ENCODE measurements at places on chromosomes 6 and 20.

- H3K27ac ChIP-seq, result no peak overlapping the region
- no peak overlapping the region for H3K4me3 ChIP-seq
- peaks cover 2% of the 10 kb centered on the region for H3K27me3 ChIP-seq
- H3K4me1 ChIP-seq, result no peaks in the 10 kb centered on the region
- no peaks in the 10 kb centered on the region for H3K36me3 ChIP-seq
- DNase-seq, result no peak
Observed at GRCh38 chr20:32040142-32040953, 11.7 kb upstream of the HCK start.

- no peaks in the 10 kb centered on the region for H3K4me1 ChIP-seq
- H3K4me3 ChIP-seq, result no peak overlapping the region
- no peak overlapping the region for H3K27ac ChIP-seq
- no peak for DNase-seq
- H3K36me3 ChIP-seq, result no peaks in the 10 kb centered on the region
Observed at GRCh38 chr20:48610996-48611395, 216.8 kb downstream of the PREX1 start.

DNA sequence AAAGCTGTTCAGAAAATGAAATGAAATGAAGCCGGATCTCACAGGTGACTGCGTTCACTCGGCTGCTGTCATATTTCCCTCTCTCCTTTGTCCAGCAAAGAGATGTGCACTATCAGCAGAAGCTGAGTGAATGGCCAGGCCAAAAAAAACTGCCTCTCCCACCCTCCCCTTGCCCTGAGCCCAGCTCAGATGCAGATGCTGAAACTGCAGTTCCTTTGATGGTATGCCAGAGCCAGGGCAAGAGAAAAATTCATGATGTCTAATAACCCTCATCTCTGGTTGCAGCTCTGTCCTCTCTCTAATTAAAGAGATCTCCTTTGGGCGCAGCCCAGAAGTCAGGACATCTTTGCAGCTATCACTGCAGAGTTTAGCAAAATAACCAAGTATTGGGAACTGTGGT lies 210.5 kb upstream of the RIN2 start:
- no peak overlapping the region for H3K4me3 ChIP-seq
- H3K27me3 ChIP-seq, result peaks cover 3% of the 10 kb centered on the region
- no peaks in the 10 kb centered on the region for H3K4me1 ChIP-seq
- no peak overlapping the region for H3K27ac ChIP-seq

GRCh38 chr6:168355716-168356522 lies 36.3 kb upstream of the DACT2 start:
- H3K27me3 ChIP-seq, result no peaks in the 10 kb centered on the region
- no peaks in the 10 kb centered on the region for H3K36me3 ChIP-seq
- DNase-seq, result no peak
- no peak overlapping the region for H3K4me3 ChIP-seq
- no peak overlapping the region for H3K27ac ChIP-seq
- H3K4me1 ChIP-seq, result no peaks in the 10 kb centered on the region

DNA sequence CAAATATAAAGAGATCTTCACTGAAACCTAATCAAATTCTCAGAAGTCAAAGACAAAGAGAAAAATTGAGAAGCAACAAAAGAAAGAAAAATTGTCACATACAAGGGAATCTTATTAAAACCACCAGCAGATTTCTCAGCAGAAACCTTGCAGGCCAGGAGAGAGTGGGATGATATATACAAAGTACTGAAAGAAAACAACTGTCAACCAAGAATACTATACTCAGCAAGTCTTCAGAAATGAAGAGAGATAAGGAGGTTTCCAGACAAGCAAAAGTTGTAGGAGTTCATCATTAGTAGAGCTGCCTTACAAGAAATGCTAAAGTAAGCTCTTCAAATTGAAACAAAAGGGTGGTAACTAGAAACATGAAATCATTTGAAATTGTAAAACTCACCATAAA lies 345.6 kb downstream of the MAFB start:
- H3K4me1 ChIP-seq, result no peaks in the 10 kb centered on the region
- no peaks in the 10 kb centered on the region for H3K36me3 ChIP-seq
- DNase-seq, result no peak
- no peaks in the 10 kb centered on the region for H3K27me3 ChIP-seq

DNA sequence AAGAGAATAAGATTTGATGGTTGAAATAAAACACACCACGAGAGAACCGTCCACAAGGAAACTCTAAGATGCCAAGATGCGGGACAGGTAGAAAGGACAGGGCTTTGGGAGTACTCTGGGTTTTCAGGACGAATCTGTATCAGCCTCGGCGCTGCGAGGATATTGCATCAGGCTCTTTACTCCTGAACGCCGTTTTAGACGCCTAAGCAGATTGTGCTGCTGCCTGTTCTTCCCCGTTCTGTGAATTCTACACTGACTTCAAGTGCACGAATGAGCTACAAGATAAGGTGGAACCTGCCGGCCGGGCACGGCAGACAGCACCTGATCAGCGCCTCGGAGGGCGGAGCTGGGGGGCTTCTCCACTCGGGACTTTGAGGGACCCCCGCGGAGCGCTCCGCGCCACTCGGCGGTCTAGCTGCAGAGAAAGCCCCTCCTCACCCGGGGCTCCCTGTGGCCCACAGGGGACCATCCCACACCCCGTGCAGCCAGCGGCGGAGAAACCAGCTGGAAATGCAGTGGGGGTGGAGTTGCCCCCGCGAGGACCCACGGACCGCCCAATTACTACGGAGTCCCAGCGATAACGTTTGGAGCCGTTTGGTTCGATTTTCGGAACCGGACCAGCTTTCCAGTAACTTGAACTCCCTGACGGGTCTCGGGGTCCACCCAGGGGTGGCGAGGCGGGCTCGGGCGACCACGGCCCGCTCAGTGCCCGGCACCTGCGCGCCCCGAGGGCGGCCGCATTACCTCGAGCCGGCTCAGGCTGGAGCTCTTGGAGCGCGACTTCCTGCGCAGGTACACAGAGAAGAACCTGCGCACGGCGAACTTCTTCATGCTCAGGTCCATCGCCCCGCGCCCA lies 646 bp downstream of the RPS6KA2 start:
- H3K4me3 ChIP-seq, result peak overlapping the region; percentile 68
- no peaks in the 10 kb centered on the region for H3K36me3 ChIP-seq
- peaks cover 50% of the 10 kb centered on the region for H3K27me3 ChIP-seq
- DNase-seq, result no peak
- peaks cover 12% of the 10 kb centered on the region for H3K4me1 ChIP-seq
- H3K27ac ChIP-seq, result peak overlapping the region; percentile 1

GRCh38 chr20:62027116-62027515 lies 38.6 kb downstream of the TAF4 start:
- DNase-seq, result no peak
- no peak overlapping the region for H3K27ac ChIP-seq
- H3K27me3 ChIP-seq, result no peaks in the 10 kb centered on the region
- H3K4me1 ChIP-seq, result peaks cover 44% of the 10 kb centered on the region

GRCh38 chr6:154650351-154650750 lies 82.9 kb upstream of the SCAF8 start:
- H3K4me3 ChIP-seq, result no peak overlapping the region
- H3K4me1 ChIP-seq, result peaks cover 4% of the 10 kb centered on the region
- H3K36me3 ChIP-seq, result no peaks in the 10 kb centered on the region

DNA sequence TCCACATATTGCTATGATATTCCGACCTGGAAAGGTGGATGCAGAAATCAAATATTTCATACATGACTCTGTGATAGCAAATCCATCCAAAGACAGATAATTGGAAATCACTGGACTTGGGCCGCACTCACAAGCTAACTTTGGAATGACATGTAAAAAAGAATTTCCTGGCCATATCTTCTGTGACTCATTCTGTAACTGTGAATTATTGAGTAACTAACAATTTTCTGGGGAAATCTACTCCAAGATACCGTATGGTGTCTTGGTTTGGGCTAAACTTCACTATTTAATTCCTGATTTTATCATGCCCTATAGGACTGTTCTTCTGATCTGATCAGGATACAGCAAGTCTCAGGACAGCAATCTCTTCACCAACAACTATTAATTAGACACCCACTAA lies 92.7 kb upstream of the LY86 start:
- H3K36me3 ChIP-seq, result no peaks in the 10 kb centered on the region
- H3K27ac ChIP-seq, result no peak overlapping the region
- no peaks in the 10 kb centered on the region for H3K4me1 ChIP-seq
- no peak for DNase-seq

DNA sequence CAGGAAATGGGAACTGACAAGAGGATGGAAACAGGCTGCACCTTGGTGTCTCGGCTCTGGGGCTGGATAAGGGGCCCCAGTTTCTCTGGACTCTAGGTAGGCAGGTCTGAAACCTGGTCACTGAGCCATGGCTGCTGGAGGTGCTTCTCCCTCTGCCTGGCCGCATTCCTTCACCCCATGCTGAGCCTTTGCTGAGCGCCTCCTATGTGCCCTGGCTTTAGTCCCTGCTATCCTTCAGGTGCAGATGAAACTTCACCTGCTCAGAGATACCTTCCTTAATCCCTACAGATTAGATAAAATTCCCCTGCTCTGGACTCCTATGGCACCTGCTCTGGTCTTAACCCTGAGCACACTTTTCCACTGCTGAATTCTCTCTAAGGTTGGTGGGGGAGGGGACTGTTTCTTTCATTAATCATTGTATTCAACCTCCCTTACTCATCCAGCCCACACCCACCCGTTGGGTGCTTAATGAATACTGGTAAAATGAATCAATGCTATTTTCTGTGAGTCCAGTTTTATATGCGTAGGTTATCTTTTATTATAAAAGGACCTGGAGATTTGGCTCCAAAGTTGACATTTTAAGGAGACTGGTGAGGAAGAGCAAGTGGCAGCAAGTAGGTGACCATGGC lies 19.3 kb downstream of the MYLK4 start:
- H3K27me3 ChIP-seq, result no peaks in the 10 kb centered on the region
- no peaks in the 10 kb centered on the region for H3K4me1 ChIP-seq
- H3K36me3 ChIP-seq, result no peaks in the 10 kb centered on the region
- no peak for DNase-seq

GRCh38 chr6:132209351-132209750 lies 191.9 kb downstream of the MOXD1 start:
- no peak overlapping the region for H3K4me3 ChIP-seq
- H3K36me3 ChIP-seq, result no peaks in the 10 kb centered on the region
- H3K27me3 ChIP-seq, result no peaks in the 10 kb centered on the region
- H3K4me1 ChIP-seq, result no peaks in the 10 kb centered on the region

GRCh38 chr20:52193133-52193532 lies 1.6 kb upstream of the ZFP64 start:
- H3K4me1 ChIP-seq, result peaks cover 12% of the 10 kb centered on the region
- no peak overlapping the region for H3K27ac ChIP-seq
- H3K36me3 ChIP-seq, result no peaks in the 10 kb centered on the region
- no peaks in the 10 kb centered on the region for H3K27me3 ChIP-seq
- H3K4me3 ChIP-seq, result no peak overlapping the region

DNA sequence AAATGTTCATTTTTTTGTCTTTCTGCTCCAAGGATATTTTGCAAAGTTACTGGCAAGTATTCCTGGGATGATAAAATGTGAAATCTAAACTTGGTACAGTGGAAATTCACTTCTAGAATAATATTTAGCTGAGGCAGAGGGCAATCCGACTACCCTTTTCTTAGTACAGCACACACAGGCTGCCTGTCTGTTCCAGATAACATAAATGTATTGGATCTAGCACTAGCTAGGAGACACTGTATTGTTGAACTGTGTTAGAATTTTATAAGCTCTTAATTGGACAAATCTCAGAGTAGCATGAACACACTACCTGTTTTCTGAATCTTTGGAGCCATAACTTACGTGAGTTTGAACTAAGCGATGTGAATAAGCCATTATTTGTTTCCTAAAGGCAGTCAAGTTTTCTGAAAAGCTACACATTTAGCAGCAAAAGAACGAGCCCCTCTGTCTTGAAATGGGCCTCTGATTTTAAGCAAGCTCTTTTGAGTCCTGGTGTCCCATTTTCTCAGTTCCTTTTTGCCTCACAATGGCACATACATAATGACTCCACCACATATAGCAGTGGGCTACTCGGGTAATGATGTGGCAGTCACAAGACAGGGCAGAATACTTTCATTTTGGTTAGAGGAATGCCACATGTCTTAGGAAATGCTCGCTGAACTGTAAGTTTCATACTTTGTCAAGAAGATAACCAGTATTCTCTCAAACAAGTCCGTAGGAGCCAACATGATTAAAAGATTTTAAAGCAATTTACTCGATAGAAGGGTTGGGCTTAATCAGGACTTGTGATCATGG lies 116.5 kb upstream of the ESR1 start:
- no peaks in the 10 kb centered on the region for H3K27me3 ChIP-seq
- no peak for DNase-seq
- no peak overlapping the region for H3K4me3 ChIP-seq
- H3K36me3 ChIP-seq, result no peaks in the 10 kb centered on the region
- H3K4me1 ChIP-seq, result no peaks in the 10 kb centered on the region

DNA sequence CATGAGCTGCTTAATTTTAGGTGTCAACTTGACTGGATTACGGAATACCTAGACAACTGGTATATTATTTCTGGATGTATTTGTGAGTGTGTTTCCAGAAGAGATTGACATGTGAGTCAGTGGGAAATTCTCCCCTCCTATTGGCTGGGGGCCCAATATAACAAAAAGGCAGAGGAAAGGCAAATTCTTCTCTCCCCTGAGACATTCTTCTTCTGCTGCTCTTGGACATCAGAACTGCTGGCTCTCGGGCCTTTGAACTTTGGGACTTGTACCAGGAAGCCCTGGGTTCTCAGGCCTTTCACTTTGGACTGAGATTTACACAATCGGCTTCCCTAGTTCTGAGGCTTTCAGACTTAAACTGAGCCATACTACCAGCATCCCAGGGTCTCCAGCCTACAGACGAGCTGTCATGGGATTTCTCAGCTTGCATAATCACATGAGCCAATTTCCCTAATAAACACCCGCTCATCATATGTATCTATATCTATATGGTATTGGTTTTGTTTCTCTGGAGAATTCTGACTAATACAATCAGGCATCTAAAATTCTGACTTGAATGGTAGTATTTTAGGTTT lies 7.6 kb upstream of the BTN3A3 start:
- no peak overlapping the region for H3K4me3 ChIP-seq
- H3K36me3 ChIP-seq, result no peaks in the 10 kb centered on the region
- no peak overlapping the region for H3K27ac ChIP-seq
- no peaks in the 10 kb centered on the region for H3K27me3 ChIP-seq
- no peak for DNase-seq
- H3K4me1 ChIP-seq, result no peaks in the 10 kb centered on the region

GRCh38 chr6:148464319-148465010 lies 121.8 kb downstream of the SASH1 start:
- DNase-seq, result peak; percentile 48
- no peaks in the 10 kb centered on the region for H3K27me3 ChIP-seq
- no peaks in the 10 kb centered on the region for H3K36me3 ChIP-seq
- no peak overlapping the region for H3K4me3 ChIP-seq

DNA sequence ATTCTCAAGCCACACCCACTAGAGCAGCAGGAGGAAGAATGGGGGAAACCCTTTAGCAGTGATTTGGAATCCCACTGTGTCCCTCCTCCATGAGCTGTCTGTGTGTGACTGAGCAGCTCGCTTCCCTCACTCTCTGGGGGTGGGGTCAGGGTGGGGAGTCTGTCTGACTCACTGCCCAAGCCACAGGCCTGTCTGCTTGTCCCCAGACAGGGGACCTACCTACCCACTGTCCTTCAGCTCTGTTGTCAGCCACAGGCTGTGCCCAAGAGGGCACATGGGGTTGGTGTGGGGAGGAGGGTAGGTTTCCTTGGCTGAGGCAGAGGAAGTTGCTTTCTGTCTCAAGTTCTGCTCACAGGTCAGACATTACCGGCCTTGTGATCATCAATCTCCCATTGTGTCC lies 127.0 kb downstream of the MAFB start:
- DNase-seq, result no peak
- H3K4me1 ChIP-seq, result no peaks in the 10 kb centered on the region
- H3K27ac ChIP-seq, result no peak overlapping the region
- no peak overlapping the region for H3K4me3 ChIP-seq

GRCh38 chr20:12924126-12924525 lies 84.6 kb upstream of the SPTLC3 start:
- no peak overlapping the region for H3K27ac ChIP-seq
- H3K4me1 ChIP-seq, result no peaks in the 10 kb centered on the region
- no peak overlapping the region for H3K4me3 ChIP-seq
- no peaks in the 10 kb centered on the region for H3K27me3 ChIP-seq
- no peaks in the 10 kb centered on the region for H3K36me3 ChIP-seq

All from Panc1 (cell line).